ENCODE measurements at places on chromosomes 6 and 20.

- no peak for DNase-seq
Observed at GRCh38 chr6:125357515-125358256, 55.9 kb upstream of the HDDC2 start.

- DNase-seq, result no peak
Observed at GRCh38 chr20:59448851-59449444, 148.5 kb downstream of the EDN3 start.

- DNase-seq, result no peak
Observed at GRCh38 chr20:17662333-17663039, 19.6 kb downstream of the RRBP1 start.

DNA sequence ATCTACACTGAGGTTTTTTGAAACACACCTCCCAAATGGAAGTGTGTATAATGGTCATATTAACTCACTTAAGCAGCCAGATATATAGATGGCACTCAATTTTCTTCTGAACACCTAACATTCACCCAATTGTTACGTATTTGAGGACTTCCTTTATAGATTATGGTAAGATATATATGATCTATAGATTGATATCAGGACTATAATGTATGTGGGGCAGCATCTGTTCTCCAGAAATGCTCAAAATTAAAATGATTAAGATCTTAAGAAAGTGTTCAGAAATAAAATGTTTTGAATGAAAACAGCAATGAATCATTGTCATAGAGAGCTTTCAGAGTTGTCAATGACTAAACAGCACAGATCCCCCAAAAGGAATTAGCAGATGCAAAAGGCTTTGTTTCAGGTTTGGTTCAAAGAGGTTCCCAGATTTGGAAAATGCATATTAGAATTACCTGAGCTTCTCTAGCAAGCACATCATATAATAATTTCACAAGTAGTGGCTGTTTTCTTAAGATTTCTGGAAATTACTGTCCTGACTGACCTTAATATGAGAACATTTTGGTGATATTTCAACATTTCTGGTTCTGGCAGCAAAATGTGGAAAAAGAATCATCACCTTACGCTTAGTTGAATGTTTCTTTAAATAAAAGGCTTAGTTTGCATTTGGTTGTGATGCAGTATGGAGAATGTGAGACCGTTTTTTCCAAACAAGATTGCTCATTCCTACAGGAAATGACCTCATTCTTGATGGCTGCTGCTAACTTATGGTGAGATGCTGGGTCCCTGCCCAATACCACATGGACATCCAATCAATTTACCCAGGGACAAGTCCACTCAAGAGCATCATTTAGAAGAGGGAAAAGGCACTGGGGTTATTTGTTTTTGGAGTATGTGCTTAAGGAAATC, 31.5 kb downstream of the TRAF3IP2 start:
- no peak for DNase-seq

- DNase-seq, result no peak
Observed at GRCh38 chr6:96963403-96963802, 38.9 kb downstream of the KLHL32 start.

DNA sequence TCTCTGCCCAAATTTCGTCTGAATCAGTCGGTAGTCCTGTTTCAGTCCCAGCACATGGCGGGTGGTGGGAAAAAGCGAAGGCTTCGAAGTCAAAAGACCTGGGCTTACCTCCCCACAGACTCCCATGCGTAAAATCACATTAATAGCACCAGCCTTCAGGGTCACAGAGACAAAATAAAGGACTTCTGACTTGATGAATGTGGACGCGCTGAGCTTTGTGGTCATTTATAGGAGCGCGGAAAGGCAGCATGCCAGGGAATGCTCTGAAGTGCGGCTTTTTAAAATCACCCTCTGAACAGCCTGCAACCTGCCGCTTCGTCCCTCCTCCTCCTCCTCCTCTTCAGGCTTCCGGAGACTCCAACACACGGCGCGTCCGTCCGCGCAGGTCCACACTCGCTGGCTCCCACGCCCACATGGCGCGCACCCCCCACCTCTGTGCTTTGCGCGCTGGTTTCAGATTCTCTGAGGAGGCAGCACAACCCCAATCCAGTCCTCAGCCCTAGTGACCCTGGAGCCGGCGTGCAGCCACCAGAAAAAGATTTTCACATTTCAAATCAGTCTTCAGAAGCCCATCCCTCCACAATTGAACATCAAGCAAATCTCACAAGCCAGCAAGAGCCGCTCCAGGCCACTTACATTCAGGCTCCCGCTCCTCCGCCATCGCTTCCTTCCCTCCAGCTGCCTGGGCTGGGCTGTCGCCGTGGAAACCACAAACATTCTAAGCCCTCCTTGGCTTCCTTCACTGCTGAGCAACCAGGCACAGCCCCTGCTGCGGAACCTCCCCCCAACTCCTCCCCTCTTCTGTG, at the start of gene C6orf118:
Gene C6orf118 (minus strand): TSS at position 680 of the 806 bp plus-strand sequence. CDS start 19 bp downstream, at position 661.
- peak; percentile 34 for DNase-seq

DNA sequence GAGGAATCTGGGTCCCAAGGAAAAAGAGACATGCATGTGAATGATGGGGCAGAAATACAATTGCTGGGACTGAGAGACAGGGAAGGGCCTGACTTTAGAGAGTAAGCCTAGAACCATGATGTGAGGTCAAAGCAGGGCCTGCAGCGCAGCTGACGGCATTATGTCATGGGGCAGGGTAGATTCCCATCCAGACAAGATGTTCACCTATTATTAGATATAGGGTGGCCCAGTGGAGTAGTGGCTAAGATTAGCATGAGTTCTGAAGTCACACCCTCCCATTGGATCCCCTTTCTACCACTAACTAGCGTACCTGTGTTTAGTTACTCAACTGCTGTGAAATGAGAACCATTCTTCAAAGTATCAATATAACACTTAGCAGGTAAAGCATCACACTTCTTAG, 39.6 kb downstream of the NDUFAF5 start:
- no peak for DNase-seq

DNA sequence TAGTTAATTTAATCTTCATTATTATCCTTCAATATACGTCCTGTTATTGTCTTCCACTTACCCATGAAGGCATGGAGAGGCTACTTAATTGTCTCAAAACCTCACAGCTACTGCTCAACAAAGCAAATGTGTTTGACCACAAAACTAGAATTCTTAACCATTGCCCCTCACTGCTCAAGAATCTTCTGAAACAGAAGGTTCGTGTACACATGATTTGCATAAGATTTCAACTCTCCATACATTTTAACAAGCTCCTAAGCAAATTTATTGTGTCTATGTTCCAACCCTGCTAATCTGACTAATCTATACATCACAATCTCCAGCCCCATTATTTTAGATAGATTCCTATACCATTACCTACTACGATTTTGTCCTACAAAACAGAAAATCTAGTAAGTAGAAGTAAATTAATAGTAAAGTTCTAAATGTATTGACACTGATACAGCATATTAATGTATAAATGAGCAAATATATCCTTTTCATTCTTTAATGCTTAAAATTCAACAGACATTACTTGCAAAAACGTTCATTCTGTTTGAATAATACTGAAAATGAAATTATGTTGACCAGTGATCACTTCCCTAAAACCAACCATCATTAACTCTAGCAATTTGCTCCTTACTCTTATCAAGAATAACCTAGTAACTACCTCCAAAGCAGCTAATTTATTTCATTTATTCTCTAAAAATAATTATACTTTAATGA, 89.7 kb upstream of the RNF217 start:
- no peak for DNase-seq

DNA sequence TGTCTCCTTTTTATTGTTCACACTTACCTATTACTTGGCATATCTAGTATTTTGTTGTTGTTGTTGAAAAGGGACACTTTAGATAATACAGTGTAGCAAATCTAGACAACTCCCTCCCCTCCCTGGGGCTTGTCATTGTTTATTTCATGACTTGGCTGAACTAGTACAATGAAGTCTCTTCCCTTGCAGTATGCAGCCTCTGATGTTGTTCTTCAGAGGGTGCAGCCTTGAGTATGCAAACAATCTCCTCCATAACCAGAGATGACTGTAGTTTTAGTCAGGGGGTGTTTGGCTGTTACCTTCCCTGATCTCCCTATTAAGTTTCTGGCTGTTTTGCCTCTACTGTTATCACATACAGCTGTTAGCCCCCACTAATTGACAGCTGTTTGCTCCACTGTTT, 315.4 kb upstream of the RUNX2 start:
- no peak for DNase-seq

DNA sequence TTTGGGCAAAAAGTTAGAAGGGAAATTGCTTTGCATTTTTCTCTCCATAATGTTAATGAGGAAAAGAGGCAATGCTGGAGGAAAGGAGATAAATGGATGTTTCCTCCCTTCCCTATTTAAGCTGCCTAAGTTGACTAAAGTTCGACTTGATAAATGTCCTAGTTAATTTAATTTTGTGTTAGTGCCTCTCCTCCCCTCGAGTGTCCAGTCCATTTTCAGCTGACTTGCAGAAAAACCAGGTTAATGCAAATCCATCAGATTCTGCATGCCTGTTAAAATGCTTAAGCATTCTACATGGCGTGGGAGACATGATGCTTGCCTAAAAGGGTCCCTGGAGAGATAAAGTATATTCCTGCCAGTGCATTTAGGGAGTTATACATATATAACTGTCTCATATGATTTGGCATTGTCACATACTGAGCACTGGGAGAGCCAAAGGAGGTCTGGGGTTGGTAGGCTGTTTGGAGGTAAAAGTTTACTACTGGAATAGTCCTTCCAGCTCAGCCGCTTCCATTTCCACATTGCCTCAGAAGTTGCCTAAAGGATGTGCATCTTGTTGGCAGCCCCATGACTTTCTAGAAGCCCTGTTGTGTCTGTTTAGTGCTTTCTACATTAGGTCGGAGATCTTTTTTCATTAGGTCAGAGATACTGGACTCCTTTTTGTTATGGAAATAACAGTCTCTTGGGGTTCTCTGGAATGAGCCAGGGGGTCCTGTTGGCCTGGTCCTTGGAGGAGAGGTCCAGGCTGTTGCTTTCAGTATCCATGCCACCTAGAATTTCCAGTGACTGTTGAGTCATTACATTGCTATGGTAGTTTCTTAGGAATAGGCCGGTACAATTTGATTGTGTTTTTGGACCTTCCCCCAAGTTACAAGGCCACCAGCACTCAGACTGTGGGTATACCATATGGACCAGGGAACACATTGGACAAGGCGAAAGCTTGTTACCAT, 30.4 kb downstream of the JARID2 start:
- DNase-seq, result no peak

- no peak for DNase-seq
Observed at GRCh38 chr6:34455831-34456230, 10.0 kb upstream of the PACSIN1 start.

- DNase-seq, result no peak
Observed at GRCh38 chr6:77653816-77654215, 977 bp downstream of the MEI4 start.

DNA sequence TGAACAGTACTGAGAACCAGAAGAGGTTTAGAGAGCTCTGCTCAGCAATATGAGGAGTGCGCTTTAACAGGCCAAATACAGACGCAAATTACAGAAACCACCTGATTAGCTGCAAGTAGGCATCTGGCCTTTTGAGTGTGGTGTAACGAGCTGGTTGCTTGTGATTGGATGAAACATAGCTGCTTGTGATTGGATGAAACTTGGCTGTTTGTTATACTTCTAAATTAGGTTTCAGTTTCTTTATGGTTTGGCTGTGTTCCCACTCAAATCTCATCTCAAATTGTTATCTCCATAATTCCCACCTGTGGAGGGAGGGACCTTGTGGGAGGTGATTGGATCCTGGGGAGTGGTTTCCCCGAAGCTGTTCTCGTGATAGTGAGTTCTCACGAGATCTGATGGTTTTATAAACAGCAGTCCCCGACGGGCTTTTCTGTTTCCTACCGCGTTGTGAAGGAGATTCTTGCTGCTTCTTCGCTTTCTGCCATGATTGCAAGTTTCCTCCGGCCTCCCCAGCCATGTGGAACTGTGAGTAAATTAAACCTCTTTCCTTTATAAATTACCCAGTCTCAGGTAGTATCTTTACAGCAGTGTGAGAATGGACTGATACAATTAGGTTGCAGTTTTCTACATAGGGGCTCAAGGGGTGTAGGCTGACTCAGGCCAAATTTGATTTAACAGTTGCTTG, 655.9 kb upstream of the MAN1A1 start:
- no peak for DNase-seq

- DNase-seq, result no peak
Observed at GRCh38 chr6:99016355-99016754, 68.6 kb upstream of the FBXL4 start.

DNA sequence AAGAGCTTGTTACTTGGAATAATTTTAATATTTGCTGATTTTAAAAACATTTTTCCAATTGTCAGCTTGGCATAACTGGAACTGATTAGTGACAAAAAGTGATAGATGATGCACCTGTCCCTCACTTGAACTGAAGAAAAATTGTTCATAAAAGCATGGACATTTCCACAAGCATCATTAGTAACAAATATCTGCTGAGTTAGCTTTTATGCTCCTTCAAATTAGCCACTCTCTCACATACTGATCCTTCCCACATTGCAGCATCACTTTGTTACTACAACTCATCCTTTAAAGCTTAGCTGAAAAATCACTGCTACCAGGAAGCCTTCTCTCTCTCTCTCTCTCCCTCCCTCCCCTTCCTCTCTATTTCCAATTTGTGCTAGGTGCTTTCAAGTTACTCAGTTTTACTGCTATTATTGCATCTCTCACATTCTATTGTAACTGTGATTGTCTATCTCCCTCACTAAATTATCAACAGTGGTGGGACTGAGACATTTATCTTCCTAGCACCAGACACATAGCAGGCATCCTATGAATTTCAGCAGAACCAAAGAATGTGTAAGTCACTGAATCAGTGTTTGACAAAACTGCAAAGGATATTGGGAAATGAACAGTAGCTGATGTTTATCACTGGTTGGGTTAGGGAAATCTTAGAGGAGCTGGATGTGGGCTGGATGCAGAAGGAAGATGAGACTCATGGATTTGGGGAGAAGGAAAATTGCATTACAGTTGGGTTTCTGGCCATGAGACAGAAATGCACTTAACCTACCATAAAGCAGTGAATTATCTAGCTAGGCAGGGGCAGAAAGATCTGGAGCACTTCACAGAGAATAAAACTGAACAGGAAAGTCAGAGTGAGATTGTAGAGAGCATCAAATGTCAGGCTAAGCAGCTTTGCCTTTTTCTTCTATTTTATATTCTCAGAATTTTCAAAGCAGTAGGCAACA, 128.4 kb upstream of the PLN start:
- no peak for DNase-seq

- no peak for DNase-seq
Observed at GRCh38 chr6:50091641-50092040, 41.9 kb upstream of the DEFB112 start.

GRCh38 chr6:148829415-148830101, 82.7 kb downstream of the UST start:
- DNase-seq, result no peak

- DNase-seq, result no peak
Observed at GRCh38 chr6:161235776-161236633, 37.9 kb downstream of the AGPAT4 start.

DNA sequence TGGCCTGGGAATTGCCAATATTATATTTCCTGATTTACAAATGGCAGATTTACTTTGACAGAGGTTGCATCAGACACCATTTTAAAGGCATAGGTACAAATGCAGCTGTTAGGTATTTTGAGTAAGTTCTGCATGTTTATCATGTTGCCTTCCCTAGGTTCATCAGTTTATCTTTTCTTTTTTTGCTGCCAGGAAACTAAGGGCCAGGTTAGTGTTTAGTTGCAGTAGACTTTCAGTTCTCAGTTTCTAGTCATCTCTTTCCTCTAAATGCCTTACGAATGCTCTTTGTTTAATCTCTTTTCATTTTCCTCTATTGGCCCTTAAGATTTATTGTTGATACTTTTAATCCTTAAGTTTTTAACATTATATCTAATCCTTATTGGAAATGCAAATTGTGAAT, 129.9 kb downstream of the SMAP1 start:
- no peak for DNase-seq

GRCh38 chr6:10347561-10348327, 67.1 kb downstream of the TFAP2A start:
- no peak for DNase-seq

Data from nucleus accumbens (tissue), 56 donors.